AG08395 (cell line): ENCODE measurements at places on chromosomes 13 and 19.

DNA sequence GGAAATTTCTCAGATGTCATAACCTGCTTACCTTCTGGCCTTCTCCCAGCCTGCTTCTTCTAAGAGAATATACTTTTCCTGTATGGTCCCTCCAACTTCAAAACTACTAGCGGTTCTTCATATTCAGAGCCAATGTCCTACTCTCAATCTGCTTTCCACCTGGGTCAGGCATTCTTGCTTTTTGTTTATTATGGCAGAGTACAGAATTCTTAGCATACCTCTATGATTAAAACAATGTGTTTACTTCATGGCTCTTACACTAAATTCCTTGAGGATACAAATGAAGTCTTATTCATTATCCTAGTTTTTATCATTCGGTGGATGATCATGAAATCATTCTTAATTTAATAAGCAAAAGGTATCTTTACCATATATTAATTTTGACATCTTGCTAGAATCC, 484.2 kb upstream of the SLITRK1 start:
- DNase-seq, result no peak

DNA sequence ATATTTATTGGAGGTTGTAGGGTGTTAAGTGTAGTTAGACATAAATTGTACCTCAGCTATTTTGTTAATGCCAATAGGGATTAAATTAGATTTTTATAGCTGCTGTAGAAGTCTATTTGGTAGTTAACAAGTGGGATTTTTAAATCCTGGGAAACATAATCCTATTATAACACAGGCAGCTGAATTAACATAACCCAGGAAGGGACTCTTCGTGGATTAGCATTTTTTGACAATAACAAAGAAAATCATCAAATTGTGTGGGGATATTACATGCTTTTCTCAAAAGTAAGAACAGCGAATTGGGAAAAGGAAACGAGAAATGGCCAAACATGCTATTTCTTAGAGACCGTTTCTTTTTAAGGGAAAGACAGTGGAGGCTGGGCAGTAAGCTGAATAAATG, 172.8 kb downstream of the ZIC5 start:
- no peak for DNase-seq

DNA sequence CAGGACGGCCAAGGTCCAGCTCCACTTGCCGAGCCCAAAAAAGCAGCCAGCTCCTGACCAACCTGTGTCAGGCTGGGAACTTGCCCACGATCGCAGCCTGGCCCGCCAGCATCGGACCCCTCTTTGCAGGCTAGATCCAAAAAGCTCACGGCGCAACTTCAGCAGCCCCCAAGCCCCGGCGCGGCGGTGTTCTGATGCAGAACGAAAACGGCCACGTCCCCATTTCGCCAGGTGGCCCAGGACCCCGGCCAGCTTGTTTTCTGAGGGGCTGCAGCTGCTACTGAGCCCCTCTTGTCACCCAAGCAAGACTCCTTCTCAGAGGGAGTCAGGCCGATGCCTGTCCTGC, 1.3 kb downstream of the TMEM259 start:
- no peak for DNase-seq

DNA sequence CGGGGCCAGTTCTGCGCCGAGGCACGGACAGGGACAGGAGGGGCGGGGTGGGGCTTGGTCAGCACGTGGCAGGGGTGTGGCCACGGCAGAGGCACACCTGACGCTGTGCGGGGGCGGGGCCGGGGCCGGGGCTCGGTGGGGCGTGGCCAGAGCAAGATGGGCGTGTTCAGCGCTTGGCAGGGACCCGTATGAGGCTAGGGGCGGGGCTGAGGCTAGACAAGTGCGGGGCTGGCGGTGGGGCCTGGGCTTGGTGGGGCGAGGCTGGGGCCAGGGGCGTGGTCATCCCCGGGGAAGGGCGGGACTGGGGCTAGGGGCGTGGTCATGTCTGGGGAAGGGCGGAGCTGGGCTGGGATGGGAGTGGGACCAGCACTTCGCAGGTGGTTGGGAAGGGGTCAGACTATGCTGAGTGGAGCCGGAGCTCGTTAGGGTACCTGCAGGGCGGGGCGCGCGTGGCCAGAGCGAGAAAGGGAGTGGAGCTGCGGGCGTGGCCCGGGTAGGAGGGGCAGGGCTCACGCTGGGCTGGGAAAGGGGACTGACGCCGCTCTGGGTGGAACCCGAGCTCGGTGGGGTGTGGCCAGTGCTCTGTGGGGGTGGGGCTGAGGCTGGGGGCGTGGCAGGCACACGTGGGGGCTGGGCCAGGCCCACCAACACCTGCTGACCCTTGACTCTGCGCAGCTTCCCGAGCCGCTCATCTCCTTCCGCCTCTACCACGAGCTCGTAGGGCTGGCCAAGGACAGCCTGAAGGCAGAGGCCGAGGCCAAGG, 12.8 kb downstream of the POLR2E start:
- no peak for DNase-seq

DNA sequence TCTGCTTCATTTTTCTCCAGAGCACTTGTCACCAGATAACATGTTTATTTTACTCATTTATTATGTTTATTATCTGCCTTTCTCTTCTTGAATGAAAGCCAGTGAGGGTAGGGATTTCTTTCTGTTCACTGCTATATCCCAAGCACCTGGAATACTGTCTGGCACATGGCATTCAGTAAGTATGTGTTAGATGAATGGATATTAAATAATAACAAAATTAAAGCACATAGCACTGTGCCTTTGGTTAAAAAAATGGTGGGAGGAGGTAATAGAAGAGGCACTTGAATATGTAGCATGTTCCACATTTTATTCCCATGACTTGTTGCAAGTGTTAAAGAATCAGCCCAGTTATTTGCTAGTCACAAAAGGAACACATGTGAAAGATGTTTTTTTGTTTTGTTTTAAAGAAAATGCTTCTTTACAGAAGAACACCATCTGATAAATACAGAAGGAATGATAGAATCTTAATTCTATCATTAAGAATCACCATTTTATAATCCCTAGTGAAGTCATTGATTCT, 151.0 kb downstream of the DLEU7 start:
- no peak for DNase-seq

DNA sequence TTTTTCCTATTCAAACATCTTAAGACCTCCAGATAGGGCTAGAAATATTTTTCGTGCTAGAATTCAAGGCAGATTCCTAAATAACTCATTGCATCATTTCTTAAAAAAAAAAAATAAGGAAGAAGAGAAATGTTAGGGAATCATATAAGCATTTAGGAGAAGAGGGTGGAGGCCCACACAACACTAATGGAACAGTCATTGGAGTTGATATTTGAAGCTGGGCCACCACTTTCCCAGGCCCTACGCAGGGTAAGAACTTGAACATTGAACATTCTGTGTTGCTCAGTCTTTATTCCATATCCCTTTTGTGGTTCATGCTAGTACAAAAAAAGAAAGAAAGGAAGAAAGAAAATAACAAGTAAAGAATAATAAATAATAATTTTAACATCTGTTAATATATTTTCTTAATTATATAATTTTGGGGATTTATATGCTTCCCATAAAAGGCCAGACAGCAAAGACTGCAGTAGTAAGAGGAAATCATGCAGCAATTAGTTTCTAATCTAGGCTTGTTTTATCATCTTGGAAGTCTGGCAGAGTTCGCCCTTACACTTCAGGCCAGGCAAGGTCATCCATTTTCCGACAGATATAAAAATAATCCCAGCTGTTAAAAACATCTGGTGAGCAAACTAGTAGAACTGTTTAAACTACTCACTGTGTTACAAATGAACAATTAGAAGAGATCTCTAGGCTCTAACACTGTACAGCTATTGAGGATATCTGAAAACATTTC, 127.7 kb downstream of the FRY start:
- no peak for DNase-seq

- no peak for DNase-seq
Measured at GRCh38 chr19:8142513-8142900, 6.9 kb downstream of the FBN3 start.
